Progenitor cell of endocrine pancreas (in vitro differentiated cells): ENCODE measurements at places on chromosomes 3 and 15.

DNA sequence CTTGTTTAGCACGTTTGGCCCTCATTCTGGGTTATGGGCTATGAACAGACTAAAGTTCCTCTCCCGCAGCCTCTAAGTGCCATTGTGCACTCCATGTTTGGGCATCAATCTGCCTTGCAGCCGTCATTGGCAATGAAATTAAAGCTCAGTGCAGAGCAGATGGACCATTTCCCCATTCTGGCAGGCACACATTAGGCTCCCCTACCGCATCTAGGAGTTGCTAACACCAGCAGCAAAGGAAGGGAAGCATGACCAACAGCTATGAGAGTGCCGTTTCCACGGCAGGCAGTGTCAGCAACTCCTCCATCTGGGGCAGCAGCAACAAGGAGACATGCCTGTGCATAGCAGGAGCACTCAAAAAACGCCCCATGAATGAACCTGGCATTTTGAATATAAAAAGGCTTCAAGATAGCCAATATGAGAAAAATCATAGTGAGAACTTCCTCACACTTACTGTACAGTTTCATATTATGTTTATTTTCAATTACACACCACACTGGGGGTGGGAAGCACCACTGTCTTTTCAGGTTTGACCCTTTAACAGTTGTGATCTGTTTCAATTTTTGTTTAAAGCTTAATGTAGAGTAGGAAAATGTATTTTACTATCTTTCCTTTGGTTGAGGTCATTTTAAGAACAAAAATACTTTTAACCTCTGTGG, 218.7 kb downstream of the KCNMB2 start:
- no peak for DNase-seq

DNA sequence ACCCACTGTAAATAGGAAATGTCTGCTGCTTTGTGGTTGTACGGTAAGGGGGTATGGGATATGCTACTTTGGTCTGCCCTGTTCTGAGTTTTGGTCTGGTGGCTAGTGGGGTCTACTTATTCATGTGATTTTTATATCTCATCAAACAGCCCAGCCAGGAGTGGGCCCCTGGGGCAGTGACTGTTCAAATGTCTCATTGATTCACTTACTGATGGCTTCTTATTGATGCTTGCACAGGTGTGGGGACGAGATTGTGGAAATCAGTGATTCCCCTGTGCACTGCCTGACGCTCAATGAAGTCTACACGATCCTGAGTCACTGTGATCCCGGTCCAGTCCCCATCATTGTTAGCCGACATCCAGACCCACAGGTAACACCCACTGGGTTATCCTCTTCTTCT, 38.5 kb downstream of the STARD5 start:
- no peak for DNase-seq

GRCh38 chr3:178001670-178002101, 534.5 kb upstream of the KCNMB2 start:
- no peak for DNase-seq

DNA sequence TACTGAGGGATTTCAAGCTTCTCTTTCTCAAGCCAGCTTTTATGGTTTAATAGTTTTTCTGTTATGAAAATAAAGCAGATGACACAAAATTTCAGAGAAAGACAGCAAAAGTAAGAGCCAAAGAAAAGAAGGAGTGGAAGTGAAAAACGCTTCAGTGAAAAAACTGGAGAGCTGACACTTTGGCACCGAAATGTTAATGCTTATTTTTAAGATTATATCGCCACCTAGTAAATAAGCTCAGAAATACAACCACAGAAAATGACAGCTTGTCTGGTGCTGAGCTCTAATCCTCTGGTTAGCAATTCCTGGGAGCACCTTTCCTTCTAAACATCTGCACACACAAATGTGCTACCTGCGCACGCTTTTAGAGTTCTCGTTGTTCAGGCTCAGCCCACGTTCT, 101.6 kb downstream of the ZPLD1 start:
- no peak for DNase-seq

GRCh38 chr3:127894481-127894880, 20.6 kb upstream of the KBTBD12 start:
- no peak for DNase-seq

DNA sequence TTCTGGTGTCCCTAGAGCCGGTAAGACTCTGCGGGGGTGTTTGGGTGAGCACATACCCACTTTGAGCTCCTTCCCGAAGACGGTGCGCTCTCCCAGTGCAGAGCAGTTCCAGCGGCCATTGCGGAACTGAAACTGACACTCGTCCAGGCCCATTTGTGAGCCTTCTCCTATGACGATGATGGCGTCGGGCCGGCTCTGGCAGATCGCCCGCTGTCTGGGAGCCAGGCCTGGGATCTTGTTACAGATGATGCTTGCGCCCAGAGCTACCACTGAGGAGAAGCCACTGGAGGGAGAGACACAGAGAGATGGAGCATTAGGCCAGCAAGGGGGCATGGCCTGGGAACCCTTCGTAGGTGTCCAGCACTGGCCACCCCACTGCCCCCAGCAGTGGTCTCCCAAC, 5.0 kb downstream of the WNT7A start:
- DNase-seq, result no peak

DNA sequence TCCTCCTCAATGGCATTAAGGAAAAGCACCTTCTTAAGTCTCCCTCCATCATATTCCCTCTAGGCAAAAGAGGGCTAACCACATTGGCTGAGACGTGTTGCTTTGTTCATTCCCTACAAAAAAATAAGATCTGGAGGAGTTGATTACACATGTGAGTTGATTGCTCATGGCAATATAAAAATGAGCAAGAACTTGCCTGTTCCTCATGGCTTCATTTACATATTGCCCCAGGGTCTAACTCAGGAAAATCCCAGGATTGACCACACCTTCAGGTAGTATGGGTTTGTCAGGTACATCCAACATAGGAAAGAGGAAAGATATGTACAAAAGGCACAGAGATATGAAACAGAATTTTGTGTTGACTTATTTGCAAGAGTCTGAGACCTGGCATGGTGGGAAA, 35.5 kb downstream of the NFKBIZ start:
- DNase-seq, result no peak

GRCh38 chr15:70494852-70495571, 268.3 kb downstream of the UACA start:
- no peak for DNase-seq

GRCh38 chr3:184885112-184885511, 73.1 kb downstream of the VPS8 start:
- no peak for DNase-seq
